Nephron progenitor cell (in vitro differentiated cells): ENCODE measurements at places on chromosomes 6 and 20.

GRCh38 chr6:131549811-131550210 is 23.2 kb upstream of the ARG1 start:
- peaks cover 5% of the 10 kb centered on the region for H3K4me1 ChIP-seq
- H3K36me3 ChIP-seq = no peaks in the 10 kb centered on the region
- H3K27me3 ChIP-seq = peaks cover 8% of the 10 kb centered on the region
- no peak overlapping the region for H3K27ac ChIP-seq
- no peak overlapping the region for H3K4me3 ChIP-seq

GRCh38 chr6:5093231-5094015 is 8.3 kb downstream of the PPP1R3G start:
- H3K4me1 ChIP-seq = peaks cover 26% of the 10 kb centered on the region
- no peaks in the 10 kb centered on the region for H3K36me3 ChIP-seq
- no peak for DNase-seq
- H3K4me3 ChIP-seq = no peak overlapping the region
- H3K27me3 ChIP-seq = peaks cover 24% of the 10 kb centered on the region
- no peak overlapping the region for H3K27ac ChIP-seq

- no peak overlapping the region for H3K4me3 ChIP-seq
- H3K27ac ChIP-seq = peak overlapping the region; percentile 84
- no peak for DNase-seq
- peaks cover 75% of the 10 kb centered on the region for H3K36me3 ChIP-seq
- peaks cover 34% of the 10 kb centered on the region for H3K4me1 ChIP-seq
Observed at GRCh38 chr6:158780988-158781691, 38.0 kb downstream of the EZR start.

- H3K36me3 ChIP-seq = no peaks in the 10 kb centered on the region
- H3K4me1 ChIP-seq = peaks cover 38% of the 10 kb centered on the region
- no peak overlapping the region for H3K4me3 ChIP-seq
- no peak overlapping the region for H3K27ac ChIP-seq
Observed at GRCh38 chr20:53678990-53679596, 85.5 kb upstream of the ZNF217 start.

- no peak overlapping the region for H3K4me3 ChIP-seq
- H3K4me1 ChIP-seq = no peaks in the 10 kb centered on the region
- no peak for DNase-seq
- no peak overlapping the region for H3K27ac ChIP-seq
Observed at GRCh38 chr6:25601800-25602673, 50.0 kb upstream of the SCGN start.

GRCh38 chr6:49550492-49551077 is at the start of gene C6orf141:
Gene C6orf141 (plus strand): TSS chr6:49550668. CDS start chr6:49550793, 125 bp downstream.
- H3K27ac ChIP-seq = no peak within 1 kb of the TSS
- H3K4me1 ChIP-seq = peaks cover 18% of the 10 kb centered on the region
- H3K27me3 ChIP-seq = peaks cover 50% of the 10 kb centered on the region

GRCh38 chr6:157143171-157143889 is 180.0 kb downstream of the TMEM242 start:
- peaks cover 46% of the 10 kb centered on the region for H3K4me1 ChIP-seq
- H3K4me3 ChIP-seq = no peak overlapping the region

- no peaks in the 10 kb centered on the region for H3K36me3 ChIP-seq
- no peak for DNase-seq
- H3K4me3 ChIP-seq = no peak overlapping the region
Observed at GRCh38 chr6:40077315-40077714, 143.1 kb upstream of the MOCS1 start.

DNA sequence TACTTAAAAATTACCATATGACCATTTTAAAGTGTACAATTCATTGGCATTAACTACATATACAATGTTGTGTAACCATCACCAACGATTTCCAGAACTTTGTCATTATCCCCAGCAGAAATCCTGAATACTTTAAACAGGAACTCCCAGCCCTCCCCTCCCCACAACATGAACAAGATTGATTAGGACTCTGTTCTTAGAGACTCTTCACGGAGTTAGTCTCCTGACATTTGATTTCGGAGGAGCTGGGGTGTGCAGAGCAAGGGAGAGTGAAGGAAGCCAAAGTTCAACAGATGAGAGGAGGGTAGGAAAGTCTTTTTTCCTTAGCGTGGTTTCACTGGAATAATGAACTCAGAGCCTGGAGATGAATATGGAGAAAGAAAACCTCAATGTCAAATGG is 17.2 kb upstream of the QKI start:
- H3K4me1 ChIP-seq = peaks cover 57% of the 10 kb centered on the region
- no peak for DNase-seq
- H3K27me3 ChIP-seq = no peaks in the 10 kb centered on the region
- peaks cover 3% of the 10 kb centered on the region for H3K36me3 ChIP-seq

DNA sequence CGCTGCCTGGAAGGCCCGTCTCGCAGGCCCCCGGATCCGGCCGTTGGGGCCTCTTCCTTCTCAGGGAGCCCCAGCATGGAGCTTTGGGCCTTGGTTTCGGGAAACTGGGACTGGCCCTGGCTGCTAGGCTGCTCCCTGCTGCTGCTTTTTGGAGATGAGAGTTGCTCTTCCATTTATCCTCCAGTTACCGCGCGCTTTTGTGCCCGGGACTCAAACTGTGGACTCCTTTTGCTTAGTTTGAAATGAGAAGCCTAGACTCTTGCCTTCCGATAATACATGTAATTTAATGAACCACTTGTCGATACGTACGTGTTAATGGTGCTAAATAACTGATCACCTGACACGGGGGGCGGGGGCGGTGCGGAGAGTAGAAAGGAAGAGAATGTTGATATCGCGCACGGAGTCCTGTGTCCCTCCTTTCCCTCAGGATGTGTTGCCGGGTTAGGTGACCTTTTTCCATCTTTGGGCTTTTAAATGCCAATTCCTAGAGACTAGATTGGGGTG is 968 bp downstream of the PHF3 start:
- peak overlapping the region; percentile 100 for H3K4me3 ChIP-seq
- H3K27me3 ChIP-seq = peaks cover 7% of the 10 kb centered on the region
- H3K4me1 ChIP-seq = peaks cover 68% of the 10 kb centered on the region
- peak overlapping the region; percentile 100 for H3K27ac ChIP-seq

DNA sequence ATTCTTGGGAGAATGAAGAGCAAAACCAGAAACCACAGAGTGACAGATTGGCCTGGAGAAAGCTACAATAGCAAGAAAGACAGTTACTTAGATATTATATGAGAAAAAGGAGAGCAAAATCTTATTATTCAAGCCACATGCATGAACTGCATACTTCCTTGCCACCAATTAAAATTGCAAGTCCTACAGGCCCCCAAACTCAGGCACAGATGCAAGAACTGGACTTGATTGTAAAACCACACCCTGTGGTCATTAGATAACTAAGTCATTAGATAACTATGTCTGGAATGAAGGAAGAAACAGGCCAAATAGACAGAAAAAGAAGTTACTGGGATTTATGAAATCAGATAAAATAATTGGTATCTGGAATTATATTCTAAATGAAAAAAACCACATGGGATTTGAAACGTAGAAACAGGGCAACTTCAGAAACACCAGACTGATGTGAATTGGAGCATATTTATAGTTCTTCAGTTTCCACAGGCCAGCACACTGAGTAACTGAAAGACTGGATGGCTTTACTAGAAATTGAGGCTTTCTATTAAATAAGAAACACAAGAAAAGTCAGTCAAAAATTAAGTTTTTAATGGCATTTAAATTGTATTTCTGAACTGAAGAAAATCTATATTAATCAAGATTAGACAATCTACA is 49.4 kb upstream of the CARMIL1 start:
- DNase-seq = no peak
- peaks cover 6% of the 10 kb centered on the region for H3K27me3 ChIP-seq
- H3K27ac ChIP-seq = no peak overlapping the region
- H3K36me3 ChIP-seq = no peaks in the 10 kb centered on the region
- peaks cover 11% of the 10 kb centered on the region for H3K4me1 ChIP-seq
- no peak overlapping the region for H3K4me3 ChIP-seq

GRCh38 chr6:119446609-119447008 is 97.0 kb upstream of the MAN1A1 start:
- H3K4me3 ChIP-seq = no peak overlapping the region
- peaks cover 13% of the 10 kb centered on the region for H3K4me1 ChIP-seq
- DNase-seq = no peak
- no peak overlapping the region for H3K27ac ChIP-seq
- H3K27me3 ChIP-seq = no peaks in the 10 kb centered on the region

DNA sequence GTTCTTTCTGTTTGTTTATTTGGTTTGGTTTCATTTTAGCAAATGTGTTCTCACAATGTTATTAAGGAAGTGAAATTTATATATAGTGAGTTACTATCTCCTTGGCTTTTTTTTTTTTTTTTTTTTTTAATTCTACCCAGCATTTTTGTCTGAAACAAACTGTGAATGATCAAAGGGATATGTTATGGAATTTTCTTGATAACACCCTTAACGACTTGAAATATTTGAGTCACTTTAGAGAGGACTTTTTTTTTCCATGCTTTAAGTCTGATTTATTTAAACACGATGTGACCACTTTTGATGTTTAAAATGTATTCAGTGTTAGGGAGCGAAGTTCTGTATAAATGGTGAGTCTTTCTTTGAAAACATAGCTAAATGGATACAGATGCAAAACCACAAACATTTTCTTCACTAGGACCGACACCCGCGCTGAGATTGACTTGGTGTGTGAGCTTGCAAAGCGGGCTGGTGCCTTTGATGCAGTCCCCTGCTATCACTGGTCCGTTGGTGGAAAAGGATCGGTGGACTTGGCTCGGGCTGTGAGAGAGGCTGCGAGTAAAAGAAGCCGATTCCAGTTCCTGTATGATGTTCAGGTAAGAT is 149.7 kb downstream of the MTHFD1L start:
- peaks cover 14% of the 10 kb centered on the region for H3K4me1 ChIP-seq
- H3K27me3 ChIP-seq = no peaks in the 10 kb centered on the region
- no peak overlapping the region for H3K27ac ChIP-seq
- H3K4me3 ChIP-seq = no peak overlapping the region
- no peak for DNase-seq
- H3K36me3 ChIP-seq = peaks cover 14% of the 10 kb centered on the region

DNA sequence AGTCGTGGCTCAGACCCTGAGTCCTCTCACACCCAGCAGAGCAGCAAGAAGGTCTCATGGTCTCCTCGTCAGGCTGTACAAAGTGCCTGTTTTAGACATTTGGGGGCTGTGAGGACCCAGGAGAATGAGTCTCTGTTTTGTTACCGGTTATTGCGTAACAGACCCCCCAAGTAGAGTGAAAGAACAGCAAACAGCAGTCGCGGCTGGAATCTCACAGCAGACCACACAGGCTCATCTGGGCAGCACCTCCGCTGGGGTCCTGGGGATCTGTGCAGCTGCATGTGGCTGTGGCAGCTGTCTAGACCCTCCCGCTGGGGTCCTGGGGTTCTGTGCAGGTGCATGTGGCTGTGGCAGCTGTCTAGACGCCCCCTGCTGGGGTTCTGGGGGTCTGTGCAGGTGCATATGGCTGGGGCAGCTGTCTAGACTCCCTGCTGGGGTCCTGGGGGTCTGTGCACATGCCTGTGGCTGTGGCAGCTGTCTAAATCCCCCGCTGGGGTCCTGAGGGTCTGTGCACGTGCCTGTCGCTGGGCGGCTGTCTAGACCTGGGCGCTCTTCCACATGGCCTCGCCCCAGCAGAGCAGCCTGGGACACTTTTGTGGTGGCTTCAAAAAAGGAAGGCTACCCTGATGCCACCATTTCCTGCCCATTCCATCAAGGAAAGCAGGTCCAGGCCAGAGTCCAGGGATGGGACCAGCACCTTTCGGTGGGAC is 24.7 kb downstream of the ENTPD6 start:
- no peak for DNase-seq
- no peak overlapping the region for H3K4me3 ChIP-seq
- peaks cover 6% of the 10 kb centered on the region for H3K36me3 ChIP-seq
- H3K4me1 ChIP-seq = peaks cover 23% of the 10 kb centered on the region
- no peaks in the 10 kb centered on the region for H3K27me3 ChIP-seq
- H3K27ac ChIP-seq = no peak overlapping the region

GRCh38 chr6:109531446-109531845 is 48.4 kb upstream of the ZBTB24 start:
- no peak overlapping the region for H3K4me3 ChIP-seq
- H3K27me3 ChIP-seq = no peaks in the 10 kb centered on the region
- no peak for DNase-seq

GRCh38 chr20:312866-313265 is 12.5 kb upstream of the SOX12 start:
- peaks cover 4% of the 10 kb centered on the region for H3K27me3 ChIP-seq
- no peak for DNase-seq
- H3K27ac ChIP-seq = no peak overlapping the region
- peaks cover 20% of the 10 kb centered on the region for H3K36me3 ChIP-seq
- H3K4me1 ChIP-seq = peaks cover 49% of the 10 kb centered on the region

DNA sequence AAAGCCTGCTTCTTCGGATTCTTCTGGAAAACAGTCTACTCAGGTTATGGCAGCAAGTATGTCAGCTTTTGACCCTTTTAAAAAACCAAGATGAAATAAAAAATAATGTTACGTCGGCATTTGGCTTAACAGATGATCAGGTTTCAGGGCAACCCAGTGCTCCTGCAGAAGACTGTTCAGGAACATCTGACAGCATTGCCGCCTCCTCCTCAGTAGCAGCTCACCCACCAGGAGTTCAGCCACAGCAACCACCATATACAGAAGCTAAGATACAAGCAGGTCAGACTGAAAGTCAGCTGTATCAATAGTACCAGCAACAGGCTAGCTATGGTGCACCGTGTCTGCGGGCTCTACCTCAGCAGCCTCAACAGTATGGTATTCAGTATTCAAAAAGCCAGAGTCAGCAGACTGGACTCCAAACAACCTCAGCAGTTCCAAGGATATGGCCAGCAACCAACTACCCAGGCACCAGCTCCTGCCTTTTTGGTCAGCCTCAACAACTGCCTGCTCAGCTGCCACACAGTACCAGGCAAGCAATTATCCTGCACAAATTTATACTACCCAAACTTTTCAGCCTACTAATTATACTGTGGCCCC is 51.9 kb downstream of the BTBD9 start:
- no peak overlapping the region for H3K4me3 ChIP-seq
- DNase-seq = no peak

GRCh38 chr6:23654745-23655144 is 471.3 kb upstream of the NRSN1 start:
- no peak overlapping the region for H3K4me3 ChIP-seq
- no peak for DNase-seq
- peaks cover 65% of the 10 kb centered on the region for H3K4me1 ChIP-seq
- H3K27ac ChIP-seq = no peak overlapping the region
- no peaks in the 10 kb centered on the region for H3K36me3 ChIP-seq

DNA sequence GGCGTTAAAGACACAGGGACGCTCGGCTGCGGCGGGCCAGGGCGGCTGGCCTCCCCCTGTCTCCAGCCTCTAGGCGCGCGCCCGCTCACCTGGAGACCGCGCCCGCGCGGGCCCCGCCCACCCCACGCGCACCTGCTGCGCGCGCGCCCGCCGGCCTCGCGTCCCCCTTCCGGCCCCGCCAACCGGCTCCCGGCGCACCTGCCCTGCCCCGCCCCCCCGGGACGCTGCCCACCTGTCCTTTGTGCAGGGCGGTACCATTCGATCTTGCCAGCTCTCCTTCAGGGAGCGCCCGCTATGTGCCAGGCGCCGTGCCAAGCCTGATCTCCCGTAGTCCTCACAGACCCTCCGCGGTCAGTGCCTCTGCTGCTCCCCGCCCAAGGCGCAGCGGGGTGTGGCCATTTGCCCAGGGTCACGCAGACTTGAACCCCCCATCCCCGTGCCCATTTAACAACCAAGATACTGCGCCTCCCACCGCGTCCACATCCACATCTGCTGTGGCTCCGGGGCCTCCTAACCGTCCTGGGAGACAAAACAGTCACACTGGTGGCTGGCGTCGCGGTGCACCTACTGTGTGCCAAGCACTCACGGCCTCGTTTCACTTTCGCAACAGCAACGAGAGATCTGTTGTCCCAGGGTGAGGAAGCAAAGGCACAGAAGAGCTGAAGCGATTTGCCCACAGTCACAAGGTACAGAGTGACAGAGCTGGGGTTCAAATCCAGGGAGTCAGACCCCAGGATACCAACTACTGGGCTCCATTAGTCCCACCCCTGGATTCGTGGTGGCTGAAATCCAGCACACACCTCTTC is 48.1 kb downstream of the NOL4L start:
- peaks cover 72% of the 10 kb centered on the region for H3K4me1 ChIP-seq
- H3K27me3 ChIP-seq = peaks cover 9% of the 10 kb centered on the region
- no peak overlapping the region for H3K27ac ChIP-seq
- peak overlapping the region; percentile 84 for H3K4me3 ChIP-seq
